Muscle of leg (tissue), 16 donors: ENCODE measurements at places on chromosomes 2 and 18. TPM values are rescaled to one million over a fixed set of nuclear protein-coding genes. Genes with fewer than 3 reads are reported as not detected.
A peak's percentile ranks its signal among the peaks of the same experiment; 100 is the strongest.

The PDCD1 gene
- total RNA-seq = 0.04 TPM

DNA sequence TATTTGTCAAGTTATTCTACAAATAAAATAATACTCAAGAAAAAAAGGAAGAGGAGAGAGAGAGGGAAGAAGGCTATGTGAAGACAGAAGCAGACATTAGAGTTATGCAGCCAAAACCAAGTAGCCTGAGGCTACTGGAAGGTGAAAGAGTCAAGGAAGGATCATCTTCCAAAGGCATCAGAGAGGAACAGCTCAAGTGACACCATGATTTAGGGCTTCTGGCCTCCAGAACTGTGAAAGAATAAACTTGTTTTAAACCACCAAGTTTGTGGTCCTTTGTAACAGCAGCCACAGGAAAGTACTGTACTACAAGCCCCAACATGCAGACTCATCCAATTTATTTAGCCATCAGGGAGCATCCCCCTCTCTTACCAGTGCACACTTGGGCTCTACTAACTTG, 788.5 kb upstream of the LRRTM1 start:
- no peak for DNase-seq

DNA sequence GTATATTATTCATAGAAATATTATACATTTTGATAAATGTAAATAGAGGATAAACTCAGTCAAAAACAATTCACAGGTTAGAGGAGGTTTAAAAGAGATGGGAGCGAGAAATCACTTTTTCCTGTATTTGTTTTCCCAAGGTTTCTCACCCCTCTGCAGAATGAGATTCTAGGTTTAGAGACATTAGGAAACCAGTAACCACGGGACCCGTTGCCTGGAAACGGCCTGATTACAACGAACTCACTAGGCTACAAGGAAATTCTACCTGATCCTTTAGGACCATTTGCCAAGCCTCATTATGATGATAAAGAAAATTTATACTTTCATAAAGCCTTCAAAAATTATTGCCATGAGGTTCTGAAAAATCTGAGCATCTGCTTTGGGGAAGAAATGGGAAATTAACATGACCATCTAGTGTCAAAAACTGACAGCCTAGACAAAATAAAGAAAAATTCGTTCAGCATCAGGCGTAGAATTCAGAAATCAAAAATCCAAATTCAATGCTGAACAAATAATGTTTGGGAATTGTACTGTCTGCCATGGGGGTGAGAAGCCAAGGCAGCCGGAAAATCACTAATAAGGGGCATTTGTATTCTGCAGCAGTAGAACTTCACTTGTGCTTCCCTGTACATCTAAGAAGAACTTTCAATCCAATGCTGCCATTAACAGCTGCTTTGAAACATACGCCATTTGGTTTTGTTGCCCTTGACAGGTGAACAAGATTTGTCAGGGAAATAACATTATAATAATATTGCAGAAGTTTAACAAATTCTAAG, 262.3 kb downstream of the NRXN1 start:
- no peak for DNase-seq

- no peak for DNase-seq
Measured at GRCh38 chr2:34030273-34030672, 431.2 kb upstream of the FAM98A start.

DNA sequence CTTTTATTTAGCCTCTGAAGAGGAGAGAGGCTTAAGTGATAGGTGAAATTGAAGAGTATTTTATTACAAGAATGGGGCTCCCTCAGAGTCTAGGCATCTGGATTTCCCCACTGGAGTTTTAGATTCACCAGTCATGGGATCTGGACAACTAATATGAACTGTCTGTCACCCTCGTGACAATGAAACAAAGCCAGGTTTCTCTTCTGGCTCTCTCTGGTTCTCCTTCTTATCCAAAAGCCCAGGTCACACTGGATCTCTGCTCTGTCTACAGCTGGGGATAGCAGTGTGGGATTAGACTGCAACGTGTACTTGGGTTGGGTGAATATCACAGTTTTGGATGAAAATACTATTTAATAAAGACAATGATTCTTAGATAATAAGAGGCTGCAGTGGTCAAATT, 31.2 kb downstream of the LHCGR start:
- no peak for DNase-seq

GRCh38 chr2:136783856-136784255, 18.5 kb downstream of the THSD7B start:
- DNase-seq = no peak

DNA sequence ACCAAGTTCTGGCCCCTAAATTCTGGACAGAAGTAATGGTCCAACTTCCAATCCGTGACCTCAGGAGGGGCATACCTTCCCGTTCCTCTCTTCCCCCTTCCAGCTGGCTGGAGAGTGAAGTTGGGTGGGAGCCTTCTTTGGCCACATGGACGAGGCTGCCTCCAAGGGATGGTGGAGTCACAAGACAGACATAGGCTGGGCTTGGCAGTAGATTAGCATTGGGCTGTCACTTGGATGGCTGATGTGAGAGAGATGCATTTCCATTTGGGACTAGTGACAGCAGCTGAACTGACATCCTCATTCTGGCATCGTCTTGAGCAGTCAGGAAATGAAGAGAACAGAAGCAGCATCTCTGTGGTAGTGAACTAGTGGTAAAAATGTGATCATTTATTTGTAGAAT, 12.6 kb downstream of the NT5DC4 start:
- DNase-seq = peak; percentile 43

GRCh38 chr2:30487603-30488002, 40.6 kb downstream of the LCLAT1 start:
- DNase-seq = no peak

GRCh38 chr18:23085066-23085465, 50.2 kb upstream of the CABLES1 start:
- DNase-seq = no peak

GRCh38 chr18:668260-668659, 10.8 kb downstream of the TYMS start:
- DNase-seq = no peak
